ENCODE measurements at places on chromosomes 16 and 17.

- no peak for DNase-seq
These were observed 1.3 kb downstream of the CMTR2 start for GRCh38 chr16:71287911-71288310.

- no peak for DNase-seq
These were observed 33.4 kb downstream of the SNX29 start for GRCh38 chr16:12009922-12010321.

- DNase-seq, result no peak
These were observed 384.3 kb downstream of the RBFOX1 start for GRCh38 chr16:7716660-7717550.

DNA sequence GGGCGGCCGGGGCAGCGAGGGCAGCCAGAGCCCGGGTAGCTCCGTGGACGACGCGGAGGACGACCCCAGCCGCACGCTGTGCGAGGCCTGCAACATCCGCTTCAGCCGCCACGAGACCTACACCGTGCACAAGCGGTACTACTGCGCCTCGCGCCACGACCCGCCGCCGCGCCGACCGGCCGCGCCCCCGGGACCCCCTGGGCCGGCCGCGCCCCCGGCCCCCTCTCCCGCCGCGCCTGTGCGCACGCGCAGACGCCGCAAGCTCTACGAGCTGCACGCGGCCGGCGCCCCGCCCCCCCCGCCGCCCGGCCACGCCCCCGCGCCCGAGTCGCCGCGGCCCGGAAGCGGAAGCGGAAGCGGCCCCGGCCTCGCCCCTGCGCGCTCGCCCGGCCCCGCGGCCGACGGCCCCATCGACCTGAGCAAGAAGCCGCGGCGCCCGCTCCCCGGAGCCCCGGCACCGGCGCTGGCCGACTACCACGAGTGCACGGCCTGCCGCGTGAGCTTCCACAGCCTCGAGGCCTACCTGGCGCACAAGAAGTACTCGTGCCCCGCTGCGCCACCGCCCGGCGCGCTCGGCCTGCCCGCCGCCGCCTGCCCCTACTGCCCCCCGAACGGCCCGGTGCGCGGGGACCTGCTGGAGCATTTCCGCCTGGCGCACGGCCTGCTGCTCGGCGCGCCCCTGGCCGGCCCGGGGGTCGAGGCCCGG is 36.1 kb upstream of the ZC3H18 start:
- DNase-seq, result peak; percentile 37

DNA sequence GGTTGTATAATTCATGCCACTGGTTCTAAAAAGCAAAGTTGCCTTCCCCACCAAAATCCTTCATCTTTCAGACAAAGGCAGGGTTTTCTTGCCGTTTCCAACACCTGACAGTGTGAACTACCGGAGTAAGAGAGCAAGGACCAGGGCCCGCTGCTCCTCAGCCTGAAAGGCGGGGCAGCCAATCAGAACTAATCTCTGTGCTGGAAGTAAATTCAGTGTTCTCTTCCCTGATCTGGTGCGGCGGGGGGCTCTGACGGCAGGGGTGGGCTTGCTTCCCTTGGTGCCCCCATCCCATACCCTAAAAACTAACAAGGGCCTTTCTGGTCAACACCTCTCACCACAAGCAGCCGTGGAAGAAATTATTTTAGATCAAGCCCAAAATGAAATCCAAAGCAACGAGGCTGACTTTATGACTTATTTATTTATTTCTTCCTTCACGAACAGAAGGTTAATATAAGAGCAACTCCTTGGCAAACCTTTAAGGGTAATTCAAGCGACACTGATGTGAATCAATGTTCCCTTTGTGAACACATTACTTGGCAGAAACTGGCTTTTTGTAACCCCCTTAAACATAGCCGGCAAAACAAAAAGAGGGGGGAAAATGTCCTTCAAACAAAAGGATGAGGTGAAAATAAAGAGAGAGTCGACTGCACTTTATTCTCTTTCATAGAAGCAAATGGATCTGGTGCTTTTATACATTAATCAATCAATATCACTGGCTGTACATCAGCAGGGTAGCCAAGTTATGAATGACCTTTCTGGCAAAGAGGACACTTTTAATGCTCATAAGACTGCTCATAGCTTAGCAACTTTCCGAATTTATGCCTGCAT is 189.9 kb downstream of the ZFHX3 start:
- no peak for DNase-seq

DNA sequence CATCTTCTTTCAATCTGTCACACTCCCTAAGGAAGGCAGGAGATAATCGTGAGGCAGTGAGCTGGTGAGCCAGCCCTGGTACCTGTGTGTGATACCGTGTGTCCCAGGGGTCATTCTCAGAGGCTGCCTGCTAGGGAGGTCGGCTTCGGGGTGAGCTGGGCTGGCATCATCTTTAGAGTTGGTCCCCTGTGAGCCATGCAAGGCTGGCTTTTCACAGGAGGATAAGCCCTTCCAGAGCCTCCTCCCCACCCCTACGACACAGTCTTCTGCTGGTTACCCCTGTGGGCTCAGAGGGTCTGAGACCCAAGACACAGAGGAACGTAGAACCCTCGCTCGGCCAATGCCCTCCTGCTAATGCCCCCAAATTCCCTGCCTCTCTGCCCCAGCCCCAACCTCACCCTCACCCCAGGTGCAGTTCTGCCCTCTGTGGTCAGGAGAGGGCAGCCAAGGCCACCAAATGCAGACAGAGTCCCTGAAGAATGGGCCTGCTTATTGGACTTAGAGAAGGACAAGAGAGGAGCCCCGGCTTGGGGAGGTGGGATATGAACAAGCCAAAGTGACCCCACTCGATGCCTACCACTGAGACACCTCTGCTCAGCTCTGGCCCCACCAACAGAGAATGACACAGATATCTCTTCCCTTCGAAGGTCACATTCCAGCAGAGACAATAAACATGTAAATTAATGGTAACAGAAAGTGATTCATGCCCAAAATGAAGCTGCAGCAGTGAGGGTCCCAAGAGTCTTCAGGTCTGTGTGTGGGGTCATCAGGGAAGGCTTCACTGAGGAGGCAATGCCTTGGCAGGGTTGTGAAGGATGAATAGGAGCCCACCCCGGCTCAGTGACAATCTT is 80.8 kb upstream of the CCL1 start:
- no peak for DNase-seq

DNA sequence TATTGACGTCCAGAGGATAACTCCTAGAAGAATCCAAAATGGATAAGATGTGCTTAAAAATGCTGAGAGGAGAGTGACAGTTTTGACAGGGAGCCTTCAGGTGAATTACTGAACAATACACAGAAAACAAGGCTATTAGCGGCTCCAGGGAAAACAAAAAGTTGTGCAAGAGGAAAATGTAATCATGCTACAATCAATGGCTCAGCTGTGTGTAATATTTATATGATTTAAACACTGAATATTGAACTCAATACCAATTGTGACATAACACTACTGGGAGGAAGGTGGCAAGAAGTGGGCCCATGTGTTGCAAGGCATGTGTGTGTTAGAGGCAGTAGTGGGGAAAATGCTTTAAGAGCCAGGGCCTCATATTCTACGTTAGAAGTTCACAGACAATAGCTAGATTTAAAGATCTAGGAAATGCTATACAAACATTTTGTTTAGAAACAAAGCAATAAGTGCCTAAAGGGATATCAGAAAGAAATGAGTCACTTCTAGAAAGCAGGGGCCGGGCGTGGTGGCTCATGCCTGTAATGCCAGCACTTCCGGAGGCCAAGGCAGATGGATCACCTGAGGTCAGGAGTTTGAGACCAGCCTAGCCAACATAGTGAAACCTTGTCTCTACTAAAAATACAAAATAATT is 253.2 kb upstream of the IRX5 start:
- no peak for DNase-seq

DNA sequence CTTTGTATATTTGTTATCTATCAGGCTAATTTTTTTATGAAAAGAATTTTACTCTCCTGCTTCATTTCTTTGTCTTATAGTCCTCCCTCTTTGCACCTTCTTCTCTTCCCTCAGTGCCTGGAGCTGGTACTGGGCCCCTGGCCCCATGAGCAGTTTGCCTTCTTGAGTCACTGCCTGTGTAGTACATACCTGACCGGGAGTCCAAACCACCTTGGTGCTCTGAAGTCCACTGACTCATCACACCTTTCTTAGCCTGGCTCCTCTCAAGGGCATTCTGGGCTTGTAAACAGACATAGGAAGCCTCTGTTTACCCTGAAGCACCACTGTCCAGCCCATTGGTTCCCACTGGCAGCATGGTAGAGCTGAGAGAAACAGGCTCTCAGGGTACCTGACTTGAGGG is 11.0 kb upstream of the TACO1 start:
- no peak for DNase-seq

- no peak for DNase-seq
These were observed 16.2 kb upstream of the NAGLU start for GRCh38 chr17:42519546-42520491.

GRCh38 chr17:45222996-45223538 is 1.4 kb downstream of the FMNL1 start:
- DNase-seq, result no peak

DNA sequence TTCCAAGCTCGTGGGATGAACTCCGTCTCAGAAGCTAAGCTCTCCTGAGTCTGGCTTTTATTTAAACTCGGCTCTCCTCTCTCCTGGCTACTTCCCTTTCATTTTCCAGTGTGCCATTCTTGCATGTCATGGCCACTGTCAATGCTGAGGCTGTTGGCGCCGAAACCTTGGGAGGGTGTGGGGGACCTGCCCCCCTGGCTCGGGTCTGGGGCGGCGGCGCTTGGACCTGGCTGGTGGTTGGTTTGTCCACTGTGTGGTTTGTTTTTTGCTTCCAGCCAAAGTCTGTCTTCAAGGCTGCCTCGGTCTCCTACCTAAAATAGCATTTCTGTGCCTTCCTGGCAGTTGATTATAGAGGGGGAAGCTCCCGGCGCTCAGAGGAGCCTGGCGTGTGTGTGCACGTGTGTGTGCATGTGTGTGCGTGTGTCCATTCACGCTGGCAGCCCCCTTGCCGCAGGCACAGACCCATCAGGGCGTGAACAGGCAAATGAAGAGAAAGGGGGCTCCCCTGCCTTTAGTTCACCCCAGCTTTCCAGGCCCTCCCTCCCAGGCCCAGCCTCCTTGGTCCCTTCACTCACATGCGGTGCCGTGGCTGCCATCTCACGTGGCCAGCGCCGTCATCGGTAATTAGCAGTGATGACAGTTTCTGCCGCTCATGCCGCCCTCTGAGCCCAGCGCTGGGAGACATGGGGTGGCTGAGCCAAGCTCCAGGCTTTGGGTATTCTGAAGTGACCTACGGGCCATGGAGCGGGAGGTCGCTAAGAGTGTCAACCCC is 179.9 kb downstream of the SEC14L1 start:
- no peak for DNase-seq

DNA sequence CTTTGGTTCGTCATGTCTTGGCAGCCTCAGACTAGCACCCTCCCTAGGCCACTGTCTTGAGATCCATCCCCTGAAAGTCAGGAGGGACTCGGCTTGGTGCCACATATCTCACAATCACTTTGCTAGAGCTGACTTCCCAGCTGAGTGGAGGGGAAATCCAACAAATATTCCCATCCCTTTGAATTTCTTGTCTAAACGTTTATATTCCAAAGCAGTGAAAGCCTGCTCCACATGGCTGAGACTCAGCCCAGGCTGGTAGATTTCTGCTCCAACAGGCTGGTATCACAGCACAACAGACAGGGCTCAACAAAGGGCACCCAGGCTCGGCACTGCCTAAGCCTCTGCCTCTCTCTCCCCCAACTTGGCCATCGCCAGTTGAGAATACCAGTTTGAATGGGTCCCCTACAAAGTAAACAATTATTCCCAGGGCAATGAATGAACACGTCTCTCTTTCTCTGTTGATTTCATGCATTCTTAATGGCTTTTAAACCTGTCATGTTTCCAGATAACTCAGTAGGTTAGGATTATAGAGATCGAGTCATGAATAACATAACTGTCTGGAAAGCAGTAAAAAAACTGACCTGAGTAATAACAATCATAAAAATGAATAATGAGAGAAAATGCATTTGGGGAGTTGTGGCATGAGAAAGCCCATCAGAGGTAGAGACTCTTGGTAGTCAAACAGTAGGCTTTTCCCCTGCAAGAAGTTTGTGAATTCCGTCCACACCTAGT is 1.0 kb downstream of the KRT13 start:
- DNase-seq, result no peak

DNA sequence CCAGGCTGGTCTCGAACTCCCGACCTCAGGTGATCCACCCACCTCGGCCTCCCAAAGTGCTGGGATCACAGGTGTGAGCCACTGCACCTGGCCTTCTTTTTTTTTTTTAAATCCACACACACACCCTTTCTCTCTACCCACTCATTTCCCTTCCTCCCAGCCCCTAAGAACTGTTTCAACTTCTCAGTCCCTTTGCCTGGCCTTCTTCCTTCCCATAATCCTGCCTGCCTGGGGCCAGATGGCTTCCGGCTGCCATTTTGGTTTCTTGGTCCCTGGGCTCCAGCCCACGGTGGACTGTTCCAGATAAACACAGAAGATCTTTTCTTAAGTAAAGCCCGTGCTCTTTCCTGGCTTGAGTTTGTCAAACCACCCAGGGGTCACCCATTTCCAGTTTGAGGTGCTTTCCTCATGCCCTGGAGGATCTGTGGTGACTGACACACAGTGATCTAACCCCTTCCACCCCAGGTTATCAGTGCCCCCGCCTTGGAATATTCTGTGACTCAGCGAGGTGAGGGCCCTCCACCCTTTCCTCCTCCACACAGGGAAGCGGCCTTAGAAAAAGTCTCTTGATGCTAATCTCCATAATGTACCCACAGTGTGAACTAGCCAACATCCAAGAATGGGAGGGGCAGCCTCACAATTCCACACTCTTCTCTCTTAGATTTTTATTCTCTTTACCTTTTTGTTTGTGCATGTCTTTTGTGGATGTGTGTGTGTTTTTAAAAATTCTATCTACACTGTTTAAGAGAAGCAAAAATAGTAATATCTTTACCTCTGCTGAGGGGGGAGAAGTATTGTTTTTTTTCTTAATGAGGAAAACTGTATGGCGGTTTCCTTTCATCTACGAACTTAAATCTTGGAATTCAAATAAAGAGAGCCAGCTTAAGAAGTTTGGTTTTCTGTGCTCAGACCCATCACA is 60.0 kb downstream of the CRISPLD2 start:
- no peak for DNase-seq

GRCh38 chr16:53445534-53445933 is 11.3 kb downstream of the RBL2 start:
- DNase-seq, result no peak

- DNase-seq, result no peak
These were observed 1568.1 kb upstream of the GOT2 start for GRCh38 chr16:60302261-60302660.

DNA sequence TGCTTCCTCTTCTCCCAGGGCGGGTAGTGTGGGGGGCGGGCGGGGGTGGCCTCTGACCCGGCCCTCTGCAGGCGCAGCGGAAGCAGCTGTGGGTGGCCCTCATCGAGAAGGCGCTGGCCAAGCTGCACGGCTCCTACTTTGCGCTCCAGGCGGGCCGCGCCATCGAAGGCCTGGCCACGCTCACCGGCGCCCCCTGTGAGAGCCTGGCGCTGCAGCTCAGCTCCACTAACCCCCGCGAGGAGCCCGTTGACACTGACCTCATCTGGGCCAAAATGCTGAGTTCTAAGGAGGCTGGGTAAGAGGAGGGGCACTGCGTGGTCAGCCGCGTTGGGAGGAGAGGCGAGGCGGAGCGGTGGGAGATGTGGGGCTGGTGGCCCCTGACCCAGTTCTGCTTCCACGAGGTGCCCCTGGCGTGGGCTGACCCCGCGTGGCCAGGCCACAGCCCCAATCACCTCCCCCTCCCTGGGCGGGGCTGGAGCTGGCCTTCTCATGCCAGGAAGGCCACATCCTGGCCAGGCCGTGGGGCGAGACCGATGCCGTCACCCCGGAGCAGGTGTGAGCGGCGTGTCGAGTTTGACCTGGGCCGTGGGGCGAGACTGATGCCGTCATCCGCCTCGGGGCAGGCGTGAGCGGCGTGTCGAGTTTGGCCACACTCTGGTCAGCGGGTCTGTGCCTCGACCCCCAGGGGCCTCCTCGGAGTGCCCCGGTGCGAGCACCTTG is 10.5 kb upstream of the PRR35 start:
- DNase-seq, result no peak

- DNase-seq, result no peak
These were observed 162.0 kb downstream of the NTN1 start for GRCh38 chr17:9183306-9183705.
